ENCODE measurements at places on chromosomes 1 and 21. TPM values are rescaled to one million over a fixed set of nuclear protein-coding genes. Genes with fewer than 3 reads are reported as not detected.

- no peak for DNase-seq
Measured at GRCh38 chr1:52825868-52826267, 16.7 kb upstream of the ZYG11A start.

DNA sequence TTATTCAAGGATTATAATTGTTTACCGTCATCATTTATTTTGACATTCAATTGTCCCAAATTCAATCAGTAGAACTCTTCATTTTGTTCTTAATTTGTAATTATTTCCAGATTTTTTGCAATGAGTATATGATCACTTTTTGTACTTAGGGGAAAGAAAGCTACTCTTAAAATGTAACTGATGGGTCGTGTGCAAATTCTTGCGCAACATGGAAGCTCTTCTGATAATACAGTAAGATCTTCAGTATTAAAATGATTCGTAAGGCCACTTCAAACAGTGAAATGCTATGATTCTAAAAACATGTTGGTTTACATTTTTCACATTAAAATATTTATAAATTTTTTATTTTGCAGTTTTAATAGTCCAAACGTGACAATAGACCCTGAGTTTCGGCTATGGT lies 63.4 kb downstream of the LBR start:
- DNase-seq = no peak

DNA sequence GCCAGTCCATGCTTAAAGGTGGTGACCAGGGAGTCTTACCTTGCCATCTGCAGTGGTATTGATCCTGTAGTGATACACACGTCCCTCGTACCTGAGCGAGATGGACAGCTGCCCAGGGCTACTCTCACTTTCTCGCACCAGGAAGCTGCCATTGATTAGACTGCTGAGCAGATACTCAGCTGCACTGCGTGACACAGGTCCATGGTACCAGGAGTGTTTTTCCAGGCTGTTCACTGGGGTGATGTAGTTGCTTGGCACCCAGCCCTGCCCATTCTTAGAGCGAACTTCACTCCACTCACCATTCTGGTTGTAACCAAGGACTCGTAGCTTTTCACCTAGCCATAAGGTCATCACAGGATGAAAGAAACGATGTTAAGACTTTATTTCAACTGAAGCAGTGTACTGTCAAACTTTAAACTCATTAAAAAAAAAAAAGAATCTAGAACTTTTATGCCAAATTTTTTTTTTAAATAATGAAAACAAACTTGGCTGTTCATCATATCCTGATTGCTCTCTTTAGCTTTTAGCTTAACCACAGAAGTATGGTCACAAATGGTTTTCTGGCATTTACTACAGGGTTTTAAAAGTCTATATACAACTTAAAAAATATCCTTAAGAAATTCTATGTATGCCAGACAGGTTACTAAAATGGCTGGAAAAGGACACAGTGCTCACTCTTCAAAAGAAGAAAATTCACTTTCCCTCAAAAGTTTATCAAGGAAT lies 44.6 kb downstream of the TOR3A start:
- no peak for DNase-seq

GRCh38 chr1:36796733-36797132 lies 237.6 kb downstream of the GRIK3 start:
- no peak for DNase-seq

DCST2 gene
- 0.40 TPM for total RNA-seq

DNA sequence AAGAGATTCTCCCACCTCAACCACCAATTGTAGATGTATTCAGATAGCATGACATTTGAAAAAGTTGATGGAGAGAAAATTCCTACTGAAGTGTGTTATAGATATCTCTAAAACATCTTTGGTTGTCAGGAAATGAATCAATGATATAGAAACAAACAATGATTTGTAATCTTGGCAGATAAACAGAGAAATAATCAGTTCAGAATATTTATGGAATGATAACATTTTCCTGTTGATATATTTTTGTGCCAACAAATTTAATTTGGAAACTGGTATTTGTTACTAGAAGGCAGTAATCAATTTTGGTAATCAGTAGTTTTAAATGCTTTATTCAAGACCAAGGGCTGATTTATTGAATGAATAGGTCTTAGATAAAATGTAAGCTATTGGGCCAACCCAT lies 695.6 kb downstream of the USP25 start:
- no peak for DNase-seq

- peak; percentile 63 for DNase-seq
Measured at GRCh38 chr1:116911188-116911553, 1.5 kb downstream of the PTGFRN start.

GRCh38 chr1:223133824-223134435 lies 9.1 kb downstream of the TLR5 start:
- DNase-seq = peak; percentile 93

DNA sequence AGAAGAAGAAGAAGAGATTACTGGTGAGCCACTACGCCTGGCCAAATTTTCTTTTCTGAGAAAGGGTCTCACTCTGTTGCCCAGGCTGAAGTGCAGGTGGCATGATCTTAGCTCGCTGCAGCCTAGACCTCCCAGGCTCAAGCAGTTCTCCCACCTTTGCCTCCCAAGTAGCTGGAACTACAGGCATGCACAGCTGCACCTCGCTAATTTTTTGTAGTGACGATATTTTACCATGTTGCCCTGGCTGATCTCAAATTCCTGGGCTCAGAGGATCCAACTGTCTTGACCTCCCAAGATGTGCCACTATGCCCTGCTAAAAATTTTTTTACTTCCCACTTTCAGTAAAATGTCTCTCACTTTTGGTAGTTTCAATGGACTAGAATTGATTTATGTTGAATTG lies 24.4 kb downstream of the TMEM200B start:
- no peak for DNase-seq

DNA sequence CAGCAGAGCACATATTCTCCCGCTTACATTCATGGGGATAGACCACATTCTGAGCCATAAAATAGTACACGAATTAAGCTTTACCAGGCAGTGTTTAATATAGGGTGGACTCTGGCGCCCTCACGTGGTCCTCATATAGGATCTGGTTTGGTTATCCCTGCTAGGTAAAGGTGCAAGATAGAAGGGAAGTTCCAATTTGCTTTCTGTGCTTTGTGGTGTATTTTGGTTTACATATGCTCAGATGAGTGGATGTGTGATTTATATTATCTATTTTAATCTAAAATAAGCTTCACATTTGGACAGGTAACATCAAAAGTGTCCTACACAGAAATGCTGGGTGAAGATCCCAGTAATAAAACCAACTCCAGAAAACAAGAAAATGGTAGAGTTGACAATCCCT lies 3.6 kb downstream of the CR1 start:
- peak; percentile 91 for DNase-seq

- DNase-seq = no peak
Measured at GRCh38 chr1:205122489-205122882, 708 bp upstream of the RBBP5 start.

GRCh38 chr1:204572923-204573922 lies 57.0 kb downstream of the MDM4 start:
- no peak for DNase-seq

PGLYRP4 gene
- 0.13 TPM for total RNA-seq

FCRL5 gene
- total RNA-seq = not detected

MPL gene
- not detected for total RNA-seq

DNA sequence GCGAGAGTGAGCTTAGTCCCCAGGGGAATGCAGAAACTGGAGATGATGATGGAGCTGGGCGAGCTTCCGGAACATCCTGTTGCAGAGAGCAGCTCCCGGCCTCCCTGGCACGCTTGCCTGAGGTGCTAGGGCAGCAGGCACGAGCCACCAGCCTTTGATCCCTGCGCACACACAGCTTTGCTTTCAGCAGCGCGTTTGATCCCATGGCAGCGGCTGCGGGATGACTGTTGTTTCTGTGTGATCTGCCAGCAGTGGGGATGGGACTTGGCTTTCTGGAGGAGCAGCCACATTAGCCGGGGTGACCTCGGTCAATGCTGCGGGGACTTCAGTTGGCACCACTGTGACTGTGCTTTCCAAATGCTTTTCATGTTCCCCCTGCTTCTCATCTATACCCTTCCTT lies 193.2 kb downstream of the KAZN start:
- no peak for DNase-seq

DNA sequence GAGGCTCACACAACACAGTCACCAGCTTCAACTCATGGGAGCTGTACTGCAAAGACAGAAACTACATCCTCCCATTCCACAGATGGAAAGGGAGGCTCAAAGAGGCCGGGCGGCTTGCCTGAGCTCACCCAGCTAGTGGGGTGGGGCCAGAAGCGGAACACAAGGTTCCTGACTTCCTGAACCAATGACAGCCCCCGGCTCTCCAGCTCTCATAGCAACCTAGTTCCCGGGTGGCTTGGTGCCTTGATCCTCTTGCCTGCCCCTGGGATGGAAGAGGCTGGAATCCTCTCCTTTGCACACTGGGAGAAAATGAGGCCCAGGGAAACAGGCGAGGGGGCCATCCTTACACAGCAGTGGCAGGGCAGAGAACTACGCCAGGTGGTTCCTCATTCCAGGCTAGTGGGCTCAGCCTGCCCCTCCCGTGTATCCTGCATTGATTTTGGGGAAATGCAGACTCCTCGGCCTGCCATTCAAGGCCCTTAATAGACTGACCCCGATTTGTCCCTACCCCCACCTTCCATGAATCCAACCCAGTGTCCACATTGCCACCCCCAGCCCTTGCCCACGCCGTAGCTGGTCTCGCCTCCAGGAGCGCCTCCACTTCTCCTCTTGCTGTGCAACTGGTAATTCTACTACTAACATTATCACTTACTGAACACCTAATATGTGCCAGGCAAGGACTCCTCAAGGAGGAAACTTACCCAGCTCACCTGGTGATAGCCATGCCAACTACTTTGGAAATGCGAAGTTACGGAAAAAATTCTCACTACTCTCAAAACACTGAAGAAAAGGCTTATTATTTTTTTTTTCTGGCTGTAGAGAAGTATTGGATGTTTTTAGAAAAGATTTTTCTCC lies 5.0 kb downstream of the RAP1GAP start:
- DNase-seq = peak; percentile 53

DISC1 gene
- total RNA-seq = 0.16 TPM

GRCh38 chr21:14120091-14120734 lies 90.5 kb downstream of the LIPI start:
- DNase-seq = peak; percentile 52

DNA sequence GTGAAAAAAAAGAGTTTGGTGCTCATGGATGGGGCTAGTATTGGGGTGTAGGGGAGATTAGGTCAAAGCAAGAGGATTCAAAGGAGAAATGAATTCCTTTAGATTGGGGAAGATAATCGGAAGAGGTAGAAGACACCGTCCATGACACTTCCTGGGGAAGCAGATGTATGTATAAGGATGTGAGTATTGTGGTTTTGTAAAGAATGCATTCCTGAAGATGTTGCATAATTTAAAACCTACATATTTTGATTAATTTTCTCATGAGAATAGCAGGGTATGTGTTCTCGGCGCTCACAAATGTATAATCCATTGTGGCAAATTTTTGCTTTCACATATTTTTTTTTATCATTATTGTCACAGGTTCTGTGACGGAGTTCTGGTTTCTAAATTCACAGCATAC lies 5.5 kb upstream of the LGALS8 start:
- DNase-seq = no peak

NLRP3 gene
- not detected for total RNA-seq
